ENCODE measurements at places on chromosomes 5 and 9.

DNA sequence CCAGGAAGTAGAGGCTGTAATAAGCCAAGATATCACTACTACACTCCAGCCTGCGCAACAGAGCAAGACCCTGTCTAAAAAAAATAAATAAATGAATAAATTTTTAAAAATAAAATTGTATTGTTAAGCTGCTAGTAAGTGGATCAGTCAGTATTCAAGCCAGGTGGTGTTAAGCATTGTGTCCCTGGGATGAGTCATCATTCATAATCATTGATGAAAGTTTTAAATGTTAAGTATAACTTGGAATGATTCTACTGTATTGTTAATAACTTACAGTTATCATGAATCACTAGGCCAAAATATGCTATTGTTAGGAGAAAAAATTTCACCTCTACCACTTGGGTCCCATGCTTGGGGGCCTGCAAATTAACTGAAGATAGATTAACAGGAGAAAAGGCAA is 38.2 kb downstream of the MED10 start:
- DNase-seq = no peak

- no peak for DNase-seq
Observed at GRCh38 chr5:154265197-154265773, 74.8 kb downstream of the GALNT10 start.

DNA sequence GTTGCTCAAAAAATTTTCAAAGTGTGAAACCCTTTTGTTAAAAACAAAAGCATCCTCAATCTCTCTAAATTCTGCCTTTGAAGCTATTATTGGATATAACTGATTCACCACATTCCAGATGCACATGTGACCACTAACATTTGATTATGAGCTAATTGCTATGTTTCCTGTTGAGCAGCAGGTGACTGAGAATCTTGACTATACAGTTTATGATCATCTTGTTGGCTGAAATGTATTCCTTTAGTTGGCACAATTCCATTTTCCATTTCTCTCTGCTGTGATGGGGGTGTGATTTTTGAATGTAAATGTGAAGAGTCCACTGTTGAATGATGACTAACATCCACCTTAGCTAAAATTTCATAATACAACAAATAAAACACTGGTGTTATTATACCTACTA is 10.7 kb downstream of the LYSMD3 start:
- DNase-seq = no peak

DNA sequence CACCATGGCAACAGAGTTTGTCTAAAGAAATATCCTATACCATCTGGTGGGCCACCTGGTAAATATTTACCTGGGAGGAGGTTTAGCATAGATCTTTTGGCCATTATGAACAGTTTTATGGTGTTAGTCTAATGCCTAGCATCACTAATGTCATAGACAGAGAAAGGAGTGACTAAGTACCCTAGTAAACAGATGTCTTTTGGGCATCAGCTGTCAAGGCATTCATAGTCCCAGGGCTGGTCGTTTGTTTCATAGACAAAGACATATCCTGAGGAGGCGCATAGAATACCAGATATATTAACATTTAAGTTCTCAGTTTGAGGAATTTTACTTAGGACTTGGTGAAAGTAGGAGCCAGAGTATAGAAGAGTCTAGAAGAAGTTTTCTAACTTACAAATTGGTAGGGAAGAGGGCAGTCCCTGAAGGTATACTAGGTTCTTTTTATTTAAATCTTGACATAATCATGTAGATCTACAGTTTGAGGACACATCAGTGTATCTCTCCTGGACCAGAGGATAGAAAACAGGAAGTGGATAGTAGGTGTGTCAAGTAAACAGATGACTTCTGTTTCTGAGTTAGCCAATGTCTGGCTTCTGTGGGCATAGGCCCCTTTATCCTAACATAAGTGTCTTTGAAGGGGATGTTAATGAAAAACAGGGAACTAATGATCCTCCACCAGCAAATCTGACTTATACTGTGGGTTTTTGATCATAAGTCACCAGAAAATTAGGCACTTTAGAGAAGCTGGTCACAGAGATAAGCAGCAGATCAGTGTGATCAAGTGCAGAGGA is 105.0 kb upstream of the PRSS3 start:
- DNase-seq = no peak

- DNase-seq = no peak
Observed at GRCh38 chr9:70510157-70510770, 95.8 kb upstream of the KLF9 start.

DNA sequence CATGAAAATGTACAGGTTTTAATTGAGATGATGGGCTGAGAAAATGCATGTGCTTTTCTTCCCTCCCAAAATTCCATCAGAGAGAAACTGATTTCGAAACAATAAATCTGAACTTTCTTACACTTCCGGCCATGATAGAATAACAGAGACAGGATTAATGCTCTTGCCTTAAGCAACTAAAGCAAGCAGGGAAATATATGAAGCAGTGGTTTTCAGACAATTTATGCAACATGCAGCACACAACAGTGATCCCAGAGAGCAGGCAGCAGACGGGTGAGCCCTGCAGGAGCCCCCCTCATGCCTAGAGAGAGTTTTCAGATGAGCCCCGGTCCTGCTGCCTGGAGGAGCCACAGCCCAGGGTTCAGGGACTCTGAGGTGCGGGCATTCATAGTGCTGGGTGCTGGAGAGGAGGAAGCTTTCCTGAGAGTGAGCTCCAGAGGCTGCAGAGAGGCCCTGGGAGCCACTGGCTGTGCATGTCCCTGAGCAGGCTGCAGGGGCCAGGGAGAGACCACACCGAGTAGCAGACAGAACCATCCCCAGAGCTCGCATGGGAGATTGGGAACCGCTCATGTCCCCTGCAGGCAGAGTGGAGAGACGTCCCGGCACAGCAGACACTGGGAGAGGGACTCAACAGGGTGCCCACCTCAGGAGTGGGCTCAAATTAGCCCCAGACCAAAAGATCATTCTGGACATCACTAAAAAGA is 143.5 kb downstream of the OLFM1 start:
- DNase-seq = no peak

DNA sequence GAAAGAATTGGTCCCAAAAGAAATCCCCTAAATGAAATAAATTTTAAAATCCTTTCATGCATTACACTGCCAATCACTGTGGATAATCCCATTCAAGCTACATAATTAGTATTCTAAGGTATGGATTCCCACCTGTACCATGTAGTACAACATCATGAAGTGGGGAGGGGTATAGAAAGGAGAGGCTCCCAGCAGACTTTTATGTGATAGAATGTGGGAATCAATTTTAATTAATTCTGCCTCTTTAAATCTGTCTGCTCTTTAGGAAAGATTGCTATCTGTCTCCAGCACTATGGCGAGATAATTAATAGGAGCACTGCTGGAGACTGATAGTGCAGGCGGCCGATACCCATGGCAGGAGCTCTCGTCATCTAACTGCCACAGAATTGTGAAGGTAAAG is 95.4 kb downstream of the CDH12 start:
- DNase-seq = no peak

DNA sequence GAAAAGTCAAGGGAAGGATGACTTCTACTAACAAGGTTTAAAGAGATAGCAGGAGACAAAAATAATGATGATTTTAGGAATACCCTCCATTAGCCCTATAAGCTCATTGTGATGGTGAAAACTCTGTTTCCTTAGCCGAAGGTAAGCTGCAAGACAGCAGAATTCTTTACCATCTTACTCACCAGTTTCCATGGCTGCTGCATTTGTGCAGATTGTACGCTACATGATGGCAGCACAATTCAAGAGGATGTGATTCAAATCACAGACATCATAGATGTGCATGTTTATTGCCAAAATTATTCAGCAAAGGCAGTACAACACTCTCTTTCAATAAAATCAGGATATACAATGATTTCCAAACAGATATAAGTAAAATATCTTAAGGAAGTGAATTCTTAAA is 175.6 kb downstream of the SPATA31D1 start:
- DNase-seq = no peak

GRCh38 chr5:151239237-151239861 is 13.6 kb upstream of the GM2A start:
- no peak for DNase-seq

DNA sequence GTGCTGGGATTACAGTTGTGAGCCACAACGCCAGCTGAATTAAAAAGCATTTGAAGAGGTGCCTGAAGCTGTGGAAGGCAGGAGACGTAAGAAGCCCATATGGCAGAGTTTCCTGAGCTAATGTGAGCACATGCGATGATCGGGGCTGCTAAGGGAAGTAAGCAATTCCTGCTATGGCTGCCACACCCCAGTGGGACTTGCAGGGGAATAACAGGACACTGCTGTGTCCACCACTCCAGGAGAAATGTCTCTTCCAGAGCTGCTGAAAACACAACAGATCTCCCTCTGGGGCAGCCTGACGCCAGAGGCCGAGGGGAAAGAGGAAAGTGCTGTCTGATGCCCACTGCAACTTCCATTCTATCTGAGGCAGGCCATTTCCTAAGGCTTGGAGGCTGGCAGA is 46.2 kb upstream of the ANKRD55 start:
- DNase-seq = no peak

- DNase-seq = no peak
Observed at GRCh38 chr9:20692554-20692953, 8.5 kb downstream of the FOCAD start.

- DNase-seq = peak; percentile 57
Observed at GRCh38 chr5:109468737-109469420, 59.1 kb upstream of the PJA2 start.

- DNase-seq = no peak
Observed at GRCh38 chr9:81119591-81119990, 569.8 kb downstream of the TLE1 start.

DNA sequence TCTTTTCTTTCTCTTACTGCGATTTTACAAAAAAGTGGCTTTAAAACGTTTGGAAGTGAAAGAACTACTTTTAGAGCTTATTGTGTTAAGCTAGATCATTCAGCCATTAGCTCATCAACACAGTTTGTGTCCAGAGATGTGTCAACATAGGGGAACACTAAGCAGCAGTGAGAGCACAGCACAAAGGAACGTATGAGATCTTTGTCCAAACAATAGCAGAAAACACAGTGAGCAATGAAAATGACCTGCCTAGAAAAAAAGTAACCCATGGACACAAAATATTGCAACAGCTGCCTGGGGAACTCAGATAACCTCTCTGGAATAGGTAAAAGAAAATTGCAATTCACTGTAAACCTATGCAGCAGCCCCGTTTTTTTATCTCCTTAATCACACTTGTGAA is 372.5 kb downstream of the ARHGEF28 start:
- DNase-seq = no peak

DNA sequence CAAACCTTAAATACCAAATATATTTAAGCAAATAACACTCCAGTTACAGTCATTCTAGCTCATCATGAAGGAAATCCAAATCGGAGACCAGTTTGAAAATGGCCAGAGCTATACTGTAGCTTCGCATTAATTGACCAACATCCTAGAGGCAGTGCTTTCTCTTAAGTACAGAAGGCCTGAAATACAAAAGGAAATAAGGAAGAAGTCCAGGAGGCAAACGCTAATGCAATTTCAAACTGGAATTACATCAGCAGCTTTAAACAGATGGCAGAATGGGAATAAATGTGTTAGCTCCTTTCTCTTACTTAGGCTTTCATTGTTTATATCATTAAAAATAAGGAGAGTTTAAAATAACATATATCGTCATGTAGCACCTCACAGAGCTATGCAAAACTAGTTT is 197.0 kb downstream of the SEC61B start:
- DNase-seq = no peak

- DNase-seq = no peak
Observed at GRCh38 chr5:137209232-137209809, 289.8 kb downstream of the SPOCK1 start.

DNA sequence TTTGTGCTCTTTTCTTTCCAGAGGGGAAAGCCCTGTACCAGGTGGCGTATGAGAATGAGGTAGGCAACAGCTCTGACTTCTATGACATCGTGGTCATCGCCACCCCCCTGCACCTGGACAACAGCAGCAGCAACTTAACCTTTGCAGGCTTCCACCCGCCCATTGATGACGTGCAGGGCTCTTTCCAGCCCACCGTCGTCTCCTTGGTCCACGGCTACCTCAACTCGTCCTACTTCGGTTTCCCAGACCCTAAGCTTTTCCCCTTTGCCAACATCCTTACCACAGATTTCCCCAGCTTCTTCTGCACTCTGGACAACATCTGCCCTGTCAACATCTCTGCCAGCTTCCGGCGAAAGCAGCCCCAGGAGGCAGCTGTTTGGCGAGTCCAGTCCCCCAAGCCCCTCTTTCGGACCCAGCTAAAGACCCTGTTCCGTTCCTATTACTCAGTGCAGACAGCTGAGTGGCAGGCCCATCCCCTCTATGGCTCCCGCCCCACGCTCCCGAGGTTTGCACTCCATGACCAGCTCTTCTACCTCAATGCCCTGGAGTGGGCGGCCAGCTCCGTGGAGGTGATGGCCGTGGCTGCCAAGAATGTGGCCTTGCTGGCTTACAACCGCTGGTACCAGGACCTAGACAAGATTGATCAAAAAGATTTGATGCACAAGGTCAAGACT is 10.3 kb downstream of the PCYOX1L start:
- DNase-seq = no peak

GRCh38 chr9:106560540-106560939 is 302.4 kb upstream of the ZNF462 start:
- no peak for DNase-seq

- no peak for DNase-seq
Observed at GRCh38 chr9:2234371-2234893, 219.3 kb downstream of the SMARCA2 start.

DNA sequence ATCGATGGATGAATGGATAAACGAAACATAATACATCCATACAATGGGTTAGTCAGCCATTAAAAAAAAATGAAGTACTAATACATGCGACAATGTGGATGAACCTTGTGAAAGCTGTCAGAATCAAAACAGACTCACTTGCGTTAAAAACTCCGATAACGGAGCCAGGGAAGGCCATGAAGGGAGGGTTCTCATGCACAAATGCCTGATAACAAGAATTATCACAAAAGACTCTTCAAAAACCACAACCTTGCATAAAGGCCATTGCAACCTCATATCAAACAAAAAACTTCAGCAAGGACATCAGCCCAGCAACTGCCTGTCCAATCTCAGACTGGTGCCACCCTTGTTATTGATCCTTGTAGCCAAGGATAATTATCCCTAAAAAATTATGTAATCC is 13.7 kb downstream of the ERMP1 start:
- no peak for DNase-seq

- DNase-seq = no peak
Observed at GRCh38 chr9:7237473-7238246, 479.9 kb downstream of the KDM4C start.

DNA sequence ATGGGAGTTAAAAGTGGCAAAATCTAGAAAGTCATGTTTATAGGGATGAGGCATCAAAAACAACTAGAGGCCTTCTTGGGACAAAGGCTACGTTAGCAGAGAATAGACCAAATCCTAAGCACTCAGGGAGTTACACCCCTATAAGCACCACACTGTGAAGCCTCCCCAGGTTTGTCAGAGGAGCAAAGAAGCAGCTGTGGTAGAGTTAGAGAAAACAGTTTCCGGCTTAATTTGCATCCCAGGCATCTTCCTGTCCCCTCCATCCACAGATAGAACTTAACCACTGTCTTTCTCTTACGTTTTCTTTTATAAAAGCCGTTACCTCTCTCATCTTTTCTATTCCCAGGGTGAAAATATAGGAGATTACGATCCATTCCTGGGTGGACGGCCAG is 188.6 kb upstream of the KLF9 start:
- DNase-seq = no peak
